ENCODE measurements at places on chromosomes 5 and 9. TPM values are rescaled to one million over a fixed set of nuclear protein-coding genes. Genes with fewer than 3 reads are reported as not detected.

LRRC19 gene
- total RNA-seq = not detected

FBN2 gene
- total RNA-seq = 12.1 TPM

NOXA1 gene
- 1.9 TPM for total RNA-seq

IDNK gene
- 5.2 TPM for total RNA-seq

ABO gene
- not detected for total RNA-seq

PCDHGA7 gene
- total RNA-seq = 0.90 TPM

TLE4 gene
- 12.7 TPM for total RNA-seq
